Trophoblast cell (in vitro differentiated cells and primary cell): ENCODE measurements at places on chromosomes 13 and 19.

DNA sequence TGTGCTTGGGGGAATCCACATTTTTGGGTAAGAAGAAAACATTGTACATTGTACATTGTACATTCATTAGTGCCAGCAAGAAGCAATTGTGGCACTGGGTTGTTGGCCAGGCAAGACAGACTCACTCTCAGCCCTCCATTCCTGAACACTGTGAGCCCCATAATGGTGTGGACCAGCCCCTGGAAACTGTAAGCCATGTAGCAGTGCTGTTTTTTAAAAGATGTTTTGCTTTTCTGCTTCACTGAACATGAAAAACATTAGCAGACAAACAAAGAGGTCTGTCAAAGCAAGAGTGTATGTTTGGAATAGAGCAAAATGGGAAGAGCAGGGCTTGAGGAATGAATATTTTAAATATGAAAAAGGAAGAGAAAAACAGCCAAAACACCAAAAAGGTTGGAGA lies 39.1 kb upstream of the IL17D start:
- DNase-seq: no peak

- DNase-seq: no peak
Measured at GRCh38 chr19:30719189-30719998, 347.2 kb downstream of the ZNF536 start.

- DNase-seq: no peak
Measured at GRCh38 chr19:49290517-49290916, 34.5 kb downstream of the SLC6A16 start.

DNA sequence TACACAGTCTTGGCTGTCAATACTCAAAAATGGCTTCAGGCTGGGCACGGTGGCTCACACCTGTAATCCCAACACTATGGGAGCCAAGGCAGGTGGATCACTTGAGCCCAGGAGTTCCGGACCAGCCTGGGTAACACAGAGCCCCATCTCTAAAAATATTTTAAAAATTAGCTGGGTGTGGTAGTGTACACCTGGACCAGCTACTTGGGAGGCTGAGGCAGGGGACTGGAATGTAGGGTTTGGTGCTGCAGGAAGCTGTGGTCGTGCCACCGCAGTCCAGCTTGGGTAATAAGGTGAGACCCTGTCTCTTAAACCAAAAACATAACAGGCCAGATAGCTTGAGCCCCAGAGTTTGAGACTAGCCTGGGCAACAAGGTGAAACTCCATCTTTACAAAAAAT lies 6.7 kb upstream of the CHERP start:
- DNase-seq: no peak

DNA sequence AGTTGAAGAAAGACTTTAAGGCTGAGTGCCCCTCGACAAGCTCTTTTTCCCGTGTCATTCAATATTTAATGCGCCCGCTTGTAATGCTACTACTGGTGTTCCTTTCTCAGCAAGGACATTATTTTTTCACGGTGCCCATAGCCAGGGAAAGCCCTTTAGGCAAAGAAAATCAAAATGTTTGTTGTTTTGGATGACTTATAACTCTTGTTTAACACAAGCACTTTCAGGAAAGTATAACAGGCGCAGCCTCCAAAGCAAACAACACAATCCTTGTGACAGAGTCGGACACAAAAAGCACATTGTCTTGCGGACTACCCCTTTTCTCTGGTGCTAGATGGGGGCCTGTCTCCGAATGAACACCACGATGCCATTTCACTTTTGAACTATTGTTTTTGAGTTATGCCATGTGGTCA lies 12.4 kb downstream of the ZIC5 start:
- DNase-seq: no peak

DNA sequence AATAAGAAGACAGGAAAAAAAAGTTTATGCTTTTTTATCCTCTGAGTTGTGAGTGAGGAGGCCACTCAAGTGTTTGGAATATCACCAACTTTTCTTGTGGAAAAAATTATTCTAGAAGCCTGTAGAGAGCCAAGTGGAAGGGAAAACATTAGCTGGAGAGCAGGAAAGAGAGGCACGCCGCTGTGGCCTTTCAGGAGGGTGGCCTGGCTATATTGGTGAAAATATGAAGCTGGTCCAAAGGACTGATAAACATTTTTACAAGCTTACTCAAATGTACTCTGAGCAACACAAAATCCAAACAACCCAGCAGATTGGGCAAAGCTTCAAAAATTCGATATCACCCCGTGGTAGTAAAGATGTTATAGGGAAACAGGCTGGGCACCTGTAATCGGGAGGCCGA lies 2.3 kb upstream of the EIF3G start:
- no peak for DNase-seq

DNA sequence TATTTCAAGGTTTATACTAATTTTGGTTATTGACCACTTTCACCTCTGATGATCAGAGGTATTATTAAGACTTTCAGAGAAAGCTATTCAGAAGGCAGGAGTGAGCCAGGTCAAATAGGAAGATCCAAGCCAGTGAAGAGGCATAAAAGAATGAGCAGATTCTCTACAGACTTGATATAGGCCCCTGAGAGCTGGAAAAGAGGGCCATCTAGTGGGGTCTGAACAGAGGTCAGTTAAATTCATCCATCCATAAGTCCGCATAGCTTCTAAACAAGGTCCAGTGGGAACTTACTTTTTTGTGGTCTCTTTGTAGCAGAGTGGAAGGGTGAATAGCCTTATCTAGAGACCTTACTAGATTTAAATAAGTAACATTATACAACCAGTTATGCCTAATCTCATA lies 126.6 kb upstream of the UFM1 start:
- DNase-seq: no peak

GRCh38 chr19:43765109-43765876 lies 10.5 kb upstream of the SMG9 start:
- peak; percentile 95 for DNase-seq

DNA sequence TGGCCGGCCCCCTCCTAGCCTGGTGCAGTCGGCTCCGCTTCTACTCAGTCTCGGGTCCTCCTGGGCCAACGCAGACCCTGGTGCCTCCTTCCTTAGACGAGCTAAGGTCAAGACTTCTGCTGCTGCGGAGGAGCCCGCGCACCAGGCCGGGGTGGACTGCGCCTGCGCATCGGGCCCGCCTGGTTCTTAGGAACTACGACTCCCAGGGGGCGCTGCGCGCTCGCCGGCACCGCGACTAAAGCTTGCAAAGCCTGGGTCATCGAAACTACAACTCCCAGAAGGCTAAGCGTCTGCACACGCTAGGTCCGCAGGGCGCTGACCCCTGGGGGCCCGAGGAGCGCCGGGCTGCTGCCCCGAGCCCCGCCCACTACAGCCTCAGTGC lies at the start of gene ZNF835:
Gene ZNF835, minus strand, starts transcription at position 145 of the 382 bp plus-strand sequence. CDS start 6,559 bp downstream, outside the sequence.
- peak; percentile 88 for DNase-seq

- DNase-seq: peak; percentile 16
Measured at GRCh38 chr13:80037505-80037888, 303.4 kb downstream of the SPRY2 start.

DNA sequence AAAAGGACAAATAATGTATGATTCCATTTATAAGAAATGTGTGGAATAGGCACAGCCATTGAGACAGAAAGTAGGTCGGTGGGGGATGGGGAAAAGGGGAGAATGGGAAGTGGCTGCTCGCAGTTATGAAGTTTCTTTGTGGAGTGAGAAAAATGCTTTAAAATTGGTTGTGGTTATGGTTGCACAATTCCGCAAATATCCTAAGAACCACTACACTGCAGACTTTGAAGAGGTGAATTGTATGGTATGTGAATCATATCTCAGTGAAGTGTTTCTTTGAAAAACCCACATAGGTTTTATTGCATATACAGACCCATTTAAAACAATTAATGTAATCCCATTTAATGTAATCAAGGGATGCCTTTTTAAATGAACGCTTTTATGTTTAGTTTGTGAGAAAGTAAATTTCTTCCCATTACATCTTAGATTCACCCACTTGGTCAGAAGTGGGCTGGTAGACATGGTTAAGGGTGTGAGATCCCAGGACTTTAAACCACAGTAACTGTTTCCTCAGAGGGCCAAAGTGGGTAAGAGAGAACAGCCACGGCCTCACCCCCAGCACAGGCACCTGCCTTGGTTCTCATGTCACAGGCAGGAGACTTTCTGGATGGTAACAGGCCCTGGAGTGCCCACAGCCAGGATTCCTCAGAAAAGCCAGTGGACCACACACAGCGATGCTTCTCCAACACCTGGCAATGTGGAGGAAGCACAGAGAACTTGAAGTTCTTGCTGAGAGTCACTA lies 119.3 kb upstream of the GJB6 start:
- peak; percentile 45 for DNase-seq

GRCh38 chr13:89205856-89206520 lies 1534.8 kb downstream of the SLITRK5 start:
- peak; percentile 0 for DNase-seq

DNA sequence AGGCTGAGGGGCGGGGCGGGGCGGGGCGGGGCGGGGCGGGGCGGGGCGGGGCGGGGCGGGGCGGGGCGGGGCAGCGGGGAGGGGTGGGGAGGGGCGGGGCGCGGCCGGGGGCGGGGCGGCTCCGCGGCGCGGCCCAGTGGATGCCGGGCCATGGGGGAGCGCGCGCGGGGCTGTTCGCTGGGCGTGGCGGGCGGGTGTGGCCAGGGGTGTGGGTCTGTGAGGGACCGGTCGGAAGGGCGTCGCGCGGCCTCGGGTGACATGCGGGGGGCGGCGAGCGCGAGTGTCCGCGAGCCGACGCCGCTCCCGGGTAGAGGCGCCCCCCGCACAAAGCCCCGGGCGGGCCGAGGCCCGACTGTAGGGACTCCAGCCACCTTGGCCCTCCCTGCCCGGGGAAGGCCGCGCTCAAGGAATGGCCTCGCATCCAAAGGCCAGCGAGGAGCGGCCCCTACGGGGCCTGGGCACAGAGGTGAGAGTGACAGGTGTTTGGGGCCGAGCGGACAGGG lies at the start of gene ZFP28:
Gene ZFP28, plus strand, starts transcription at position 188 of the 503 bp plus-strand sequence. Its CDS starts 71 bp downstream, at position 259.
- DNase-seq: no peak

DNA sequence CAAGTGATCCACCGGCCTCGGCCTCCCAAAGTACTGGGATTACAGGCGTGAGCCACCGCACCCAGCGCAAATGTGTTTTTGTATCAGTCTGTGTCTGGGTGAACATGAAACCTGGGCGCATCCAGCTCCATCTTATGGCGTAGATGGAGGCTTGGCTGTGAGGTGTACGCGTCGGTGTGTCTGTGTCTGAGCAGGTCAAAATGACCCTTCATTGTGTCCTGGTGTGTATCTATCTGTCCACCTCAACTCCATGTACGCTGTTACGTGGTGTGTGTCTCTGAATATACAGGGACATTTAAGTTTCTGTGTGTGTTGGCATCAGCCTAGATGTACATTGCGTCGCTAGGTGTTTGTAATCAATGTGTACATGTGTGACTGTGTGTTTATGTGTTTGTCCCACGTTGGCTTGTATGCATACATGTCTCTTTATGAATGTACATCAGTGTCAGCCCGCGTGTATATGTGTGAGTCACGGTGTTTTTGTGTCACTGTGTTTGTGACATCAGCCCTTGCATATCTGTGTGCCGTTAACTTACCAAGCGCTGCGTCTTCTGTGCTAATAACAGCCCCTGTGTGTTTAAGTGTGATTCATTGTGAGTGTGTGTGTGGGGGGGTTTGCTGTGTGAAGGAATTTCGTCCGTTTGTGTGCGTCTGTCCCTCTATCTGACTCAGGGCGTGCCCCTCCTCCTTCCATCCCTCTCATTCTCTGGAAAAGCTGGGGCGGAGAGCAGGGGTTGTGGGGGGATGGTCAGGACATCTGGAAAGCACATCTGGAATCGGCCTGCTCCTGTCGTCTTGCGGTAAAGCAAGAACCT lies 6.4 kb downstream of the AXL start:
- peak; percentile 69 for DNase-seq

GRCh38 chr13:44540761-44541434 lies 35.2 kb downstream of the TSC22D1 start:
- no peak for DNase-seq

GRCh38 chr13:37058910-37059847 lies at the start of gene SUPT20H:
TSS of gene SUPT20H (minus strand) at chr13:37059688. CDS start at chr13:37051490, 8,198 bp downstream.
- DNase-seq: peak; percentile 93

DNA sequence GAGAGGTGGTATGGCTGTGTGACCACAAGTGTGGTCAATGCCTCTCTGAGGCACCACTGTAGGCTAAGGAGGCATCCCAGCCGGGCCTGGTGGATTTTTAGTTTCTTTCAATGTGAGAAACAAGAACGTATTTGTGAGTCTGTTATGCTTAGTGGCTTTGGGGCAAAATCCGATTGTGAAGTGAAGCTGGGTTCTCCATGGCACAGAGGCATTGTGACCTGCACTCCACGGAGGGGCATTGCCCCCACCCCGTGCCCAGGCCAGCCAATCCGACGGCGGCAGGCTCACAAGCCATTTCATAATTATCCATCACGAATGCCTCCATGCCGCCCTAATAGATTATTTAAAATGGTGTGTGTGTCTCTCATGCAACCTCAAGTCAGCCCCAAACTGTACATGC lies 151.6 kb downstream of the ZNF536 start:
- DNase-seq: no peak

DNA sequence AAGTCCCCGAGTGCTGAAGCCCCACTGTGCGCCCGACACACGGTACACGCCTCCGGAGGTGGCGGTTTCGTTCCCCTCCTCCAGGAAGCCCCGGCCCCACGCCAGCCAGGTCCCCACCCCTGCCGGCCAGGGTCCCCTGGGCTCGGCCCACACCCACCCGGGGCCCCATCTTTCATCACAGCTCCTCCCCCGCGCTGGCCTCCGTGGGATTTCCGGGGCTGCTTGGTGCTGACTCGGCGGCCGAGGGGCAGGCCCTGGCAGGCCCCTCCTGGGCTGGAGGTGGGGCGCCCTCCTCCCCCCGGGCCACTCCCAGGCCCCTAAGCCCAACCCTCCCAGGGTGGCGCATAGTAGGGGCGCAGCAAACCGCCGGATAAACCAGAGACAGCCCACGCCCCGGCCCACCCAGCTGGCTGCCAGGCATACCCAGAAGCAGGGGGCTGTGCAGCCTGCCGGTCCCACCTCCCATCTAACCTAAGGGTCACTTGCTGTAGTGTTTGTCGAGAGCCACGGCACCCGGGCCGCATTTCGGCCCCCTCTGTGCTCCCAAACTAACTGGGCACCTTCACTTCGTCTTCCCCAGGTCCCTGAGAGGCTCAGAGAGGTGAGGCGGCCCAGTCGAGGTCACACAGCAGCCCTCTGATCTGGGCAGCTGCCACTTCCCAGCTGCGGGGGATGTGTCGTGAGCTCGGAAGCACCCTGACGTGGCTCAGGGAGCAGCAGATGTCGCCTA lies 6.6 kb downstream of the ZBTB7A start:
- DNase-seq: no peak

DNA sequence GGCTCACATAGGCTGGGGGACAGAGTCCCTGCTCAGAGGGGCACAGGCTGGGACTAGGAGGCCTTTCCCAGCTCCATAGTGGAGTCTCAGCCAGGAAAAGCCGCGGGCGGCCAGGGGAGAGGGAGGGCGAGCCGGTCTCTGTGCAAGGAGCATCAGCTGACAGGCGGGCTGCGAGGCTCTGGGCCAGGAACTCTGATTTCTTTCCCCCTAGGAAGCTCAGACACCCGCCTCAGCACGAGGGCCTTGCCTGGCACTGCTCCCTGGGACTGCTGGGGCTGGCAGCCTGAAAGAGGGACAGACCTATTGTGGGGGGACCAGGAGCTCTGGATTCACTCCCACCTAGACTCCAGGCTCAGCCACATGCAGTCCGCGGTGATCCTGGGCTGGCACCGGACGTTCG lies 2.2 kb upstream of the PLK5 start:
- DNase-seq: no peak
